A549 treated with RU486 at 1 μM for 4 hours (cell line): ENCODE measurements at places on chromosomes 12 and 14. TPM values are rescaled to one million over a fixed set of nuclear protein-coding genes. Genes with fewer than 3 reads are reported as not detected.

SELPLG gene
- 0.95 to 1.1 TPM (median 1.1 TPM) in 5 replicates for total RNA-seq

PZP gene
- total RNA-seq = not detected in 5 replicates

ESPL1 gene
- 15.6 to 22.5 TPM (median 18.2 TPM) in 5 replicates for total RNA-seq

BCL7A gene
- total RNA-seq = 9.3 to 13.5 TPM (median 12.8 TPM) in 5 replicates

PDZRN4 gene
- 0.03 TPM in 1 of 5 replicates, not detected in the others for total RNA-seq

TMEM30B gene
- total RNA-seq = 0.10 to 0.33 TPM (median 0.22 TPM) in 5 replicates

BCL11B gene
- 0.16 to 0.30 TPM (median 0.30 TPM) in 5 replicates for total RNA-seq

KRAS gene
- 5.0 to 16.3 TPM (median 14.7 TPM) in 5 replicates for total RNA-seq

TAS2R50 gene
- total RNA-seq = not detected in 5 replicates

CACNA1C gene
- total RNA-seq = 0.02 TPM in 1 of 5 replicates, not detected in the others

OR6C2 gene
- not detected in 5 replicates for total RNA-seq

COCH gene
- total RNA-seq = 21.2 to 27.3 TPM (median 26.0 TPM) in 5 replicates

ARG2 gene
- total RNA-seq = 1.3 to 2.0 TPM (median 1.8 TPM) in 5 replicates

RNASE3 gene
- total RNA-seq = not detected in 5 replicates

C14orf39 gene
- not detected in 5 replicates for total RNA-seq

CCDC184 gene
- total RNA-seq = 3.0 to 3.4 TPM (median 3.3 TPM) in 5 replicates

SCNN1A gene
- total RNA-seq = 6.5 to 9.4 TPM (median 6.9 TPM) in 5 replicates

B4GALNT1 gene
- total RNA-seq = 29.9 to 52.0 TPM (median 44.1 TPM) in 5 replicates

HCAR2 gene
- 0.11 to 0.32 TPM (median 0.20 TPM) in 5 replicates for total RNA-seq

CHFR gene
- total RNA-seq = 18.6 to 21.4 TPM (median 19.9 TPM) in 5 replicates

ZNF664 gene
- 44.5 to 66.0 TPM (median 62.1 TPM) in 5 replicates for total RNA-seq
